Activated CD4-positive, alpha-beta T cell treated with anti-CD3 and anti-CD28 coated beads, Interleukin-10, Interleukin-2, amounts not matched to agents 100 ng/mL and 50 ng/mL, durations not matched to agents 16 hours and 8 hours (primary cell): ENCODE measurements at places on chromosomes 5 and 9.

DNA sequence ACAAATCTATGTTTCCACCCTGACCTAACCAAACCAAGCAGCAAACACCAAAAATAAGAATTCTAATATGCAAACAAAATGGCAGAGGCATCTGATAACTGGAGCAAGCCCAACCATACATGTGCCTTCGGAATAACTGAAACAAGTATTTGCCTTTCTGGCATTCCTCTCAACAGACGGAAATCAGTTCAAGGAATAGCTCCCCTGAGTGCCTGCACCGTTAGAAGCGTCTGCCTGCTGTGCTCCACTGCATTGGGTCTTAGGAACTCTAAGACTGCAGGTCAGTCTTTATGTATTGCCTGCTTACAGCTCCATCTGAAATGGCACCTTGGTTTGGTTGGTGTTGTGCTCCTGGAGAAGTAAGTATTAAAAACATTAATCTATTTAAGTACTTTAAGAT is 98.5 kb downstream of the MRPS27 start:
- DNase-seq: no peak

DNA sequence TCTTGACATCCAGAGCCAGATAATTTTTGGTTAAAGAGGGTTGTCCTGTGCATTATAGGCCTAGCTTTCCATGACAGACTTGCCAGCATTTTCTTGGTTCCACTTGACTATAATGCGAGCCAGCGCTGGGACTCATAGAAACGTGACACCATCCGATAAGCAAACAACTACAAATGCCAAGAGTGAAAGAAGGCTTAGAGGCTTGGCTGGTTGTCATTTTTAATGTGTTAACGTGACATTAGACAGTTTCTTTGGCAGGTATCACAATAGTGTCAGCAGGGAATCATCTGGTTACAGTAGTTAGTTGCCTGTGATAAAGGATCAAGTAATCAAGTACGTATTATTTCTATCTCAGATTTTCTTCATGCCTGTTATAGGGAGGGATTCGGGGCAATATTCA is 20.0 kb upstream of the LIFR start:
- DNase-seq: no peak

- no peak for DNase-seq
Measured at GRCh38 chr5:132013006-132013689, 1.7 kb upstream of the ACSL6 start.

DNA sequence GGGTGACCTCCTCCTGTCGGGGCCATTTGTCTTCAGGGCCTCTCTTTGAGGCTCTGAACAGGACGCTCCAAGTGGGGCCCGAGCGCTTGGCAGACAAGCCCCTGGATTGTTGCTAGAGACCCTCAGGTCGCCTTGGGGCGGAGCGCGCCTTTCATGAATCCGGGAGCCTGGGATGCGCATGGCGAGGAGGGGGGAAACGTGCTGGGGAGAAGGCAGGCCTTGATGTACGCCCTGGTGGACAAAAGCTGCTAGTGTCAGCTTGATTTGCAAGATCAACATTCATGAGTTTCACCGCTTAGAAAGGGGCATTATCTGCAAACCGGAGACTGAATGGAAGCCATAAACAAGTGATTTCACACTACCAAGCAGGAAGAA is 226.3 kb downstream of the SMARCA2 start:
- no peak for DNase-seq

DNA sequence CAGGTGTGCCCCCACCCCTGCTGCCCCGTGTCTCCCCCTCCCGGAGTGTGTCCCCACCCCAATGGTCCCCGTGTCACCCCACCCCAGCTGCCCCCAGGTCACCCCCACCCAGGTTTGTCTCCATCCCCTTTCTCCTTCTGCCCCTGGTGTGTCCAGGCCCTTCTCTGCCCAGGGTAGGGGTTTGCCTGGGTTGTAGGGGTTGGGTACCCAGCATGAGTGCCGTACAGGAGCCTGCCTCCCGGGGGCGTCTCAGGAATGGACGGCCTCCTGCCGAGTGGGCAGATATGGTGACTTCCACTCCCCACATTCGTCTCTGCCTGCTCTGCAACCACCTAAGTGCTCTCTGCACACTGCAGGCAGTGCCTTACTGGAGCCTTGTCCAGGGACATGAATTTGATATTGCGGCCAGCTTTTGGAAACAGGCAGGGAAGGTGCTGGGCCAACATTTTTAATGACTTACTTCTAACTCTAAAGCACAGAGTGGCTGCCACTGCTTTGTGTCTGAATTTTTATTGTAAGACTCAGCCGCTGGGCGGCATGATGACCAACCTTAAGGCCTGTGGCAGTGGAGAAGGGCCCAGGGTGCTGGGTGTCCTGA is 6.7 kb downstream of the LRRC14B start:
- no peak for DNase-seq

DNA sequence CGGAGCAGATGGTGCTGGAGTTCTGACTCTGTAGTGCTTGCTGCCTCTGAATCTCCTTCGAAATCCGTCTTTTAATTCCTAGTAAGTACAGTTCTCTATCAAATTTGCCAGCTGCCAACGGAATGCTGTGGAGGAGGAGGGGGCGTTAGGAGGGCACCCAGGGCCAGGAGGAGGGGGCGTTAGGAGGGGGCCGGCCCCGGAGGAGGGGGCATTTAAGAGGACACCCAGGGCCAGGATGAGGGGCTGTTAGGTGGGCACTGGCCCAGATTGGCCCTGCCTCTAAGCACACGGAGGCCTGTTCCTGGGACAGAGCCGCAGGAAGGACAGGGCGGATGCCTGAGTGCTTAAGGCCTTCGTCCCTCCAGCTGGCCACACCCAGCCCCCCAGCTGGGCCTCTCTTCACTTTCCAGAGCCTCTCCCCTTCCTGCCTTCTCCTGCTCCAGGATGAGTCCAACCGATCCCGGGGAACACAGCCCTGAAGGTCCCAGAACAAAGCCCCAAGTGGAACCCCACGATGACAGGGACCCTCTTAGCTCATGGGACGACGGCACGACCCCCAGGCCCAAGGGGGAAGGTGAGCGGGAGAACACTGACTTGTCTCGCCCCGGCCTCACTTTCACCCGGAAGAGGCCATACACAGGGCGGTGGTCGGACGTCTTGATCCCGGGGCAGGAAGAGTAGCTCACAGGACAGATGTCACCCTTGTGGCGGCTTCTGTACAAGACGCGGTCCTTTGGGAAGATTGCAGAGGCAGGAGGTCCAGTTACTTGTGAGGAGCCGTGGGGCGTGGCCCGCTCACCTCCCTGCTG is 9.8 kb downstream of the INPP5E start:
- DNase-seq: no peak
